Stimulated activated CD8-positive, alpha-beta memory T cell treated with anti-CD3 and anti-CD28 coated beads, Interleukin-7, amount 100 ng/mL, for 1 hour (primary cell): ENCODE measurements at places on chromosomes 2 and 18.

- DNase-seq, result no peak
These were observed 1281.9 kb upstream of the PIK3C3 start for GRCh38 chr18:40673150-40673549.

GRCh38 chr2:54054271-54054670, 61.1 kb upstream of the ACYP2 start:
- DNase-seq, result no peak

GRCh38 chr2:241768251-241768711, 8.3 kb upstream of the GAL3ST2 start:
- DNase-seq, result no peak

DNA sequence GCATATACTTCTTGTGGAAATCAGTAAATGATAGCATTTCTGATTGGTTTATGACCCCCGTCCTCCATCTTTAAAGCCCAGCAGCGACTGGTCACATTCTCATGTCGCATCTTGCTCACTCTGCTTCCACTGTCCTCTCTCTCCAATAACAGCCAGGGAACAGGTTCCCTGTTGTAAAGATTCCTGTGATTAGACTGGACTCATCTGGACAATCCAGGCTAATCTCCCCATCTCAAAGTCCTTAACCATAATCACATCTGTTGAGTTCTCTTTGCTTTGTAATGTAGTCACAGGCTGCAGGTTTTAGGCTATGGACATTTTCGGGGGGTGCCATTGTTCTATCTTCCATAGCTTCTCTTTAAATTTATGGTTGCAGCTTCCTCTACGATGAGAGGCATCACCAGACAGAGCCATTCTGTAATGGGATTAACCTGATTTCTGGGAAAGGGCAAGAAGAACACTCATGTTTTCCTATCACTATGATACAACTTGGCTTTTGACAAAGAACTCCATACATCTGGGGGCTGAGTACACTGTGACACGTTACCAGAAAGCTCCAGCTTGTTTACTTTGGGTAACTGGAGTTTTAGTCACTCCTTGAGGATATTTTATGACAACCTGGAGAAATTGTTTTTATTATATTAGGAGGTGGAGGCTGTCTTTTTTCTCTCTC, 159.0 kb downstream of the NYAP2 start:
- no peak for DNase-seq

- DNase-seq, result no peak
These were observed 1470.3 kb upstream of the ACVR2A start for GRCh38 chr2:146374505-146374904.

DNA sequence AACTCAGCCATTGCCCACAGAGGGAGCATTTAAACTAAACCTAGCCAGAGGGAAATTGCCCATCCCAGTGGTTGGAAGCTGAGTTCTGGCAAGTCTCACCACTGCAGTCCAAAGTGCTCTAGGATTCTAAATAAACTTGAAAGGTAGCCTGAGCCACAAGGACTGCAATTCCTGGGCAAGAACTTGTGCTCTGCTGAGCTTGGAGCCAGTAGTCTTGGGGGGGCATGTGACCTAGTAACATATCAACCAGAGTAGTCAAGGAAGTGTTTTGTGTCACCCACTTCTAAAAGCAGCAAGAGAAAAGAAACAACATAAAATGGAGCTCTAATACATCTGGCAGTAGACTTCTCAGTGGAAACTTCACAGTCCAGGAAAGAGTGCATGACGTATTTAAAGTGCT, 167.0 kb downstream of the PTH2R start:
- no peak for DNase-seq

DNA sequence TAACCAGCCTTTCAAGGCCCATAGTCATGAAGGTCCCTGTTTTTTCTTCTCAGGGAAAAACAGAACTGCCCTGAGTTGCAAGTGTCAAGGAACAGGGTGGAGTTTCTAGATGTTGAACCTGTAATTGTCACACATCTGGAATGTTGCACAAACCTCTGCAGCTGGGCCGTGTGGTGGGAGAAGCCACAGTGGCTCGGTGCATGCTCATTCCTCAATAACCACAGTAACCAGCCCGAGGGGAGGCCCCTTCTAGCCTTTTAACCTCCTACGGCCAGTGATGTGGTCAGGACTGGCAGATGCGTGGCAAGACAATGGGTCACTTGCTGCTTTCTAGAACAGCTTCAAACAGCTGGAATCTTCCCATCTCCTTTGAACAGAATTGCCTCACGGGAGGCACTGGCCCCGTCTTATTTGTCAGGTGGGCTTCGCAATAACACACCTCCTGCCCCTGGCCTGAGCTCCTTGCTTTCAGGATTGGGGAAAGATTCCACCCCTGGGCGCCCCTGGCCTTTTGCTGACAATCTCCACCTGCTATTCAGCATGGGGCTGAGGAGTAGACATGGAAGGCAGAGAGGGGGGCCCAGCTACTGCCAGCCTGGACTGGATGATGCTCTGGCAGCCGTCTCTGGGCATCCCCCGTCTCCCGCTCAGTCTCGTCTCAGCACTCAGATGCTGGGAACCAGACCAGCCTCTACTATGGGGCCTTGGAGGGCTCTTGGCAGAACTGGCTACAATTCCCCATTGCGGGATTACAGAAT, 102.9 kb downstream of the KLHL29 start:
- DNase-seq, result no peak

DNA sequence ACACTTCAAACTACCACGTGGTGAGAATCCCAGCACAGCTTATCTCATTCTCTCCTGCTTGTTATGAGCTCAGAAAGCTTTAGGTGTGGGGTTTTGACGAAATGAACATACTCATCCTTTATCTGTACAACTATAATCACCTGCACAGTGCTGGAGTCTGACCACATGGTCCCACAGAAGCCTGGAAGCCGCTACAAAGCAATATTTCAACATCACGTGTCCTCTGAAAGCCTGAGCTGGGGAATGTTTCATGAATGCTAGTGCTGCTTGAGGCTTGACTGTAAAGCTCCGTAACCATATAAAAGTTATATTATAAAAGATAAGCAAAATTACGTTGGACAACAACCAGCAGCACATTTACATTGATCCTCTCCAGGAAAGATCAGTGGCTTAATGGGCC, 43.9 kb downstream of the PIEZO2 start:
- DNase-seq, result no peak

- peak; percentile 5 for DNase-seq
These were observed 26.8 kb downstream of the AAK1 start for GRCh38 chr2:69616755-69617154.

DNA sequence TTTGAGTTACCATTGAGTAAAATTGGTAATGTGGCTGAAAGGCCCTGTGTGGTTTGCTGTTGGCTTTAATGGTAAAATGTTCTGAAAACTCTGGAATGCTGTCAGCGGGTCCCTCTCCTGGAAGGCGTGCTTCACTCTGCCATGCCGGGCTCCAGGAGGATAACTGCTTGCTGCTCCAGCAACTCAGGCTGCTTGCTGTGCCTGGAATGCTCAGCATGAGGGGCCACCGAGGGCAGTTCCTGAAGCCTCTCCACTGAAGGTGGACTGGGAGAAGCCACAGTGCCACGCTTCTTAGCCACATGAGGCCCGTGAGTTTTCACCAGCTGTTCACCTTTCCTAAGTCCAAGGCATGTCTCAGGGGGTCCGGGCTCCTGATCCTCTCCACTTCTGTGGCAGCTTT, 90.4 kb upstream of the FAM110C start:
- DNase-seq, result no peak

- no peak for DNase-seq
These were observed 344.6 kb upstream of the ACVR2A start for GRCh38 chr2:147500229-147500628.

DNA sequence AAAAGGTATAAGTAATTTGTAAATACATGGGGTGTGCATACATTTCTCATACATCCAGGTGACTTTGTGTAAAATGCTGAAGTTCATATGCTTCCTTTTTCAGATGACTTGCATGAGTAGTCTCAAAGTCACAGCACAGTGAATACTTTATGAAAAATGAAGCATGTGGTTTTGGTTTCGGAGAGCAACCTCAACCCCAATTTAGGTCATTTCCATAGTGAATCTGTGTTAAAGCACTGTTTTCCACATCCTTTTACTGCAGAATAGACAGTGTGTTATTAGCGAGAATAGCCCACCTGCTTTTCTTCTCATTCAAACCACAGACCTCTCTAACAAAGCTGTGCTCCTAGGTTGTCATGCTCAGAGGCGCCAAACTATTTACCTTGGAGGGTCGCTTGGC, 204.4 kb upstream of the RASGRP3 start:
- DNase-seq, result no peak

- no peak for DNase-seq
These were observed 70.8 kb upstream of the SLC1A4 start for GRCh38 chr2:64918220-64918886.

GRCh38 chr2:181041661-181042060, 61.3 kb downstream of the UBE2E3 start:
- no peak for DNase-seq

DNA sequence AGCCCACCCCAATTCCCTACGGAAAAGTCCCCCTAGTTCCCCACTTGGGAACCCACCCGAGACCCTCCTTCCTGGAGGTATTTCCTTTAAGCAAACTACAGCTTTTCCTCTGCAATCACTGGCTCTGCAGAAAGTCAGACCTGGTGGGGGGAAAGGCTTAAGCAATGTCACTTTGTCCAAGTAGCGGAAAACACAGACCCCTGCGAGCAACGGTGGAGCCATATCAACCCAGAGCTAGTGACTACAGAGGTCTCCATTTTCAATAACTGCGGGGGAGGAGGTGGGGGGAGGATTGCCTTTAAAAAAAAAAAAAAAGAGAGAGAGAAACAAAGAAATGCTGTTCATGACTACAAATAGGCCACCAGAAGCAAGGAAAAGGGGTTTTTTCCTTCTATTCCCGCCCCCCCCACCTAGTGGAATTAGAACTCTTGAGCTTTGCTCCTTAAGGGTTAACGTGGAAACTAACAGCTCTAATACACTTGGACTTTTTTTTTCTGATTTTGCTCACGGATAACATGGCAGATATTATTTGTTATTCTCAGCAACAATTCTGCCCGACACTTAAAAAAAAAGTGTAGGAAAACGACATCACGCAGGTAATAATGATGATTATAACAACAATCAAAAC, 1.1 kb upstream of the FRZB start:
- DNase-seq, result no peak
